ENCODE measurements at places on chromosomes 5 and 9. TPM values are rescaled to one million over a fixed set of nuclear protein-coding genes. Genes with fewer than 3 reads are reported as not detected.

DNA sequence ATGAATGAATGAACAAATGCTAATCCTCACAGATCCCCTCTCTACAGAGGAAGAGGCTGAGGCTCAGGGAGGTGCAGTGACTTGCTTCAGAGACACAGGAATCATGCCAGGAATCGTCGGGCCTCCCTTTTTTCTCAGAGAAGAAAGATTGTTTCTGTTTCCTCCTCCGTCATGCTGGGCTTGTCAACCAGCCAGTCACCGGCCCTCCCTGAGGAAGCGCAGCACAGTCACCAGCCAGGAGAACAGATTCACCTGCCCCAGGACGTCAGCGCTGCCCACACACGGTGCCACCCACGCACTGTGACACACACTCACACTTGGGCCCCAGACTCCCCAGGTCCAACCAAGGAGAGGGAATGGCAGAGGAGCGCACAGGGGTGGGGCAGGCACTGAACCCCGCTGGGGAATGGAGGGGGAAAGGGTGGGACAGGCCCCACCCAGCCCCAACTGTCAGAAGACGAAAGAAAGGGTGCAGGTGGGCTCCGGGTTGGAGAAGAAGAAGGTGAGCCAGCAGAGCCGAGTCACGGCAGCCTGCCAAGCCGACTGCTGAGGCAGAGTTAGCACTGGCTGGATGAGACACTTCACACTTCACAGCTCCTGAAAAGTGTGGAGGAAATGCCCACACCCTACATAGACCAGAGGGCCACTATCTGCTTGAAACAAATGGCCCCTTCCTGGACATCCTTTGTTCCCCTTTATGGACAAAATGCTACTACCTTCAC lies 13.8 kb upstream of the ERGIC1 start:
- peak; percentile 99 for DNase-seq

DNA sequence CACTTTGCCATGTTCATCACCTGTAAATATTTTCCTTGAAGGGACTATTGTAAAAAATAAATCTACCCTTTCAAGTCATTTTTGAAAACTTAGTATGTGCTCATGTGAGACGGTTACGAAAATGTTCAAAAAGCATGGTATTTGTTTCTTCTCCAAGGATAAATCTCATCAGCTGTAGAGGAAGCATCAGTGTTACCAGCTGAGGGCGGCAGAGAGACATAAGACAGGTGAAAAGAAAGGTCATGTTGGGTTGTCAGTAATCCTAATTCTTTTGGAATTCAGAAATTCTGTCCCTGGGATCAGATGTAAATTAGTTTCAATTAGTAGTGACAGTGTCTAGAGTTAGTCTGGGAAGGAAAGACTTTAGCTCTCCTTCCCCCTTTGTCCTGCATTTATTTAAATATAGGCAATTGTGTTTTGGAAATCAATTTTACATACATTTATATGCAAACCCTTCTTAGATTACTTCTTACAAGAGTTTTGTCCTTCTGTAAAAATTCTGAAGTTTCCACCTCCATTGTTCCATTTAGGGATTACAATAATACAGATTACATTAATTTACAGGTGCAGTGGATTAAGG lies 791.9 kb upstream of the CDH6 start:
- DNase-seq: peak; percentile 57

GRCh38 chr5:151686674-151687407 lies at the start of gene SPARC:
Gene SPARC (minus strand): TSS chr5:151686915. CDS start chr5:151676188, 10,727 bp downstream.
- DNase-seq: no peak

DNA sequence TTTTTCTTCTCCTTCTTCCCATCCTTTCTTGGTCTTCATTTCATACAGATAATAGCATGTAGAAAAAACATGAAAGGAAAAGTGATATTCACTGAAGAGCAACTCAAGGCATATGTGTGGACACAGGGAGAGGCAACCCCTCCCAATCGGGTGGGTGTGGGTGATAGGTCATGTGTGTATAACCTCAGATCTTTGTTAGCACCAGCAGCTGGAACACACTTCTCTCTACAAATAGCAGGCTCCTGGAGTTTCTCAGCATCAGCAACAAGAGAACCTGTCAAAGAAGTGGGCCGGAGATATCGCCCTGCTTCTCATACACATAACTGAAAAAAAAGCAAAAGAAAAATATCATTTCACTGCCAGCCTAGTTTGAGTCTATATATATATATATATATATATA lies 426.4 kb downstream of the DTWD2 start:
- DNase-seq: no peak

GRCh38 chr5:143931476-143931875 lies 119.5 kb downstream of the HMHB1 start:
- no peak for DNase-seq

- no peak for DNase-seq
These were observed 413 bp upstream of the AUH start for GRCh38 chr9:91362051-91362611.

- peak; percentile 3 for DNase-seq
These were observed 377.2 kb upstream of the KLF4 start for GRCh38 chr9:107866711-107867311.

DNA sequence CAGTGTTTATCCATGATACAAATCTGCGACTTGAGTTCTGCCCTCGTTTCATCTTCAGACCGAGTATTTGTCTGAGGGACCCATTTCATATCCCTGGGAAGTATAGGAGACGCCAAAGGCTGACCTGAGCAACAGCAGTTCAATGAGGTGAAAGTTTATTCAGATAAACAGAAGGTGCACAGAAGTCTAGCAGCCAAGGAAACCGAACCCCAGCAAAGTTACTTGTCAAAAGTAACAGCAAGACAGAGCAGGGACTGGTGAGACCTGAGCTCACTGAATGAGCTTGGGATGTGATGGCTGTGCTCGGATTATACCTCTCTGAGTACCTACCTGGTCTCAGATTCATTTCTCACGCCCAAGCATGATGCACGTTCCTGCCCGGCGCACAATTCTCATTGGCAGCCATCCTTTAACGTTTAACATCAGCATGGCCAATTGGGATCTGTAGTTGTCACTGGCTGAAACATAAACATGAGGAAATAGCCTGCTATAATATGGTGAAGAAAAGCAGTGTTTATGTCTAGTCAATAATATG lies 599 bp downstream of the LYRM7 start:
- DNase-seq: peak; percentile 66

- no peak for DNase-seq
These were observed 33.1 kb downstream of the DBH start for GRCh38 chr9:133669182-133669801.

DNA sequence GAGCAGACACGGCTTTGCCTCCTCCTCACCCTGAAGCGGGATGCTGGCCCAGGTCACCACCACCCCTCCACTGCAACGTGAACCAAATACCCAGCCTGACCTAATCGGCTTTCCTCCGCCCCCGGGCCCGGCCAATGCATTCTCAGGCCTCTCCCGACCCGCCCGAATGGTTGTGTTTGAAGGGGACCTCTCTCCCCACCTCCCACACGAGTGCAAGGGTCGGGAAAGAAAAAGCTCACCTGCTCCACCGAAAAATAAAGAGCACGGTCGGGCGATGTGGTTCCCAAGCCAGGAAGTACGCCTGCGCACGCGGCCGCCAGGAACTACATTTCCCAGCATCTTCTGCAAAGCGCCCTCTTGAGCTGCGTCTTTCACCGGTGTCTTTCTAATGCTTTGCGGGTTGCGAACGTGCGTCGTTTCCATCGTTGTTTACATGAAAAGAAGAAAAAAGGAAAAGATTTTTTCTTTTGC lies at the start of gene ZNF883:
Gene ZNF883 (minus strand): TSS at position 282 of the 471 bp plus-strand sequence.
- DNase-seq: peak; percentile 39

- DNase-seq: no peak
These were observed 3.5 kb downstream of the SHB start for GRCh38 chr9:38065369-38066075.

DNA sequence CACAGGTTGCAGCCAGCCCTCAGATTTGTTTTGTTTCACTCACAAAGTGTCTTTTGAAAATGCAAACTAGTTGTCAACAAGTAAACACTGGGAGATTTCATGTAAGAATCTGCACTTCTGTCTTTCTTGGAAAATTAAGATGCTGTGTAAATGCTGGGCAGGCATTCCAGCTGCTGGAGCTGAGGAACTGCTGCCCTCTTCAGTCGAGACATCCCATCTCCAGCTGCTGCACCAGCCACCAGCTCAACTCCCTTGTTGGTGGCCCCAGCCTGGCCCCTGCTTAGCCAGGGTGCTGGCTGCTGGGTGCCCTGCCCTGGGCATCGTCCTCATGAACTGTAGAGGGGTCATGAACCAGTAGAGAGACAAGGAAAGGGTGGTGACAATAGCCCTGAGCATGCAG lies 33.1 kb upstream of the AFAP1L1 start:
- no peak for DNase-seq

DNA sequence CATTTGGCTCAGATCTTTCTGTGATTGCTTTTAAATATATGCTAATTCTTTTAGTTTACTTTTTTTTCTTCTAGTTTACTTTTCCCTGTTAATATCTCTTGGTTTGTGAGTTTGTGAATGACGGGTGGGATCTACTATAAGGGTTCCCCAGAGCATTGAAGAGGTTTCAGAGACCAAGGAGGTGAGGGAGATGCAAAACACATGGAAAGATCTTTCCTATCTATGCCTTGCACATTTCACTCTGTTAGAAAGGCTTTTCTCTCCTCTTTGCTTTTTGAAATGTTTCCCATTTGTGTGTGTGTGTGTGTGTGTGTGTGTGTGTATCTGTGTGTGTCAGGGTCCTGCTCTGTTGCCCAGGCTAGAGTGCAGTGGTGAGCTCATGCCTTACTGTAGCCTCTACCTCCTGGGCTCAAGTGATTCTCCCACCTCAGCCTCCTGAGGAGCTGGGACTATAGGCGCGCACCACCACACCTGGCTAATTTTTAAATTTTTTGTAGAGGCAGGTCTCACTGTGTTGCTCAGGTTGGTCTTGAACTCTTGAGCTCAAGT lies 50.7 kb downstream of the CNTLN start:
- DNase-seq: no peak

- DNase-seq: peak; percentile 99
These were observed 592.3 kb downstream of the MAT2B start for GRCh38 chr5:164097749-164098148.

DNA sequence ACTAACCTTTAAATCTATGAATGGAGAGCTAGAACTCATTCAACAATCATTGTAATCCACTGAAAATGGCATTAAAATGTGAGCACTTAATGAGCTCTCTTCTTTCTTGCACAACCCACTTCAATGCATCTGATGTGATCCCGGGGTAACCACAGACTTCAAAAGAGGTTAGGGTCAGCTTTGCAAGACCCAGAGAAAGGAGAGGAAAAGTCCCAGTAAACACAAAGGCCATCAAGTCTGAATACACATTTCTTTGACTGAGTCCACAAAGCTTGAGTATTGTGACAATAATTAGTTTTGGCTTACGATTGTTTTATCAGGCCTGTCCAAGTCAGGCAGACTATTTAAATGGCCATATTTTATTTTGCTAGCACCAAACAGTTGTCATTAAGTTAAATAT lies 148.8 kb upstream of the ZNF608 start:
- DNase-seq: no peak

GRCh38 chr5:5560016-5560415 lies 137.5 kb downstream of the ICE1 start:
- no peak for DNase-seq

- DNase-seq: no peak
These were observed 16.4 kb downstream of the ZSWIM6 start for GRCh38 chr5:61348447-61348846.

- DNase-seq: no peak
These were observed 10.6 kb downstream of the PRDM6 start for GRCh38 chr5:123099514-123100151.

DNA sequence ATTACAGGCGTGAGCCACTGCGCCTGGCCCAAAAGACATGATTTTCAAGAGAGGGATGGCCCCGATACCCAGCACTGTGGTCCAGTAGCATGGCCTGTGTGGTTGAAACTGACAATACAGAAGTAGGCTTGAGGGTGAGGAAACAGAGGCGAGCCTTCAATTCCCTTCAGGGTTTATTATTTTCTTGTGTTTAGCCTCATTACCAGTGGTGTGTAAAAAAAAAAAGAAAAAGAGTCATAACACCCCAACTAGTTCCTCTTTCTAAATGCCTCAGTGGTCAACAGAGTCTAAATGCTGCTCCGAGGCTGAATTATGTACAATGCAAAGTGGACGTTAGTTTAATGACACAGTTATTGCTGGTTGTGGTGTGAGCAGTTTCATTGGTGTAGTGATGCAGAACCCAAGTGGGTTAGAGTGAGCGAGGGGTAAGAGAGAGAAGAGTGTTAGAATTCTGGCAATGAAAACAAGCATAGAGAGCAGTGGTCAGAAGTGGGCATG lies 58.8 kb downstream of the SNX30 start:
- no peak for DNase-seq

DNA sequence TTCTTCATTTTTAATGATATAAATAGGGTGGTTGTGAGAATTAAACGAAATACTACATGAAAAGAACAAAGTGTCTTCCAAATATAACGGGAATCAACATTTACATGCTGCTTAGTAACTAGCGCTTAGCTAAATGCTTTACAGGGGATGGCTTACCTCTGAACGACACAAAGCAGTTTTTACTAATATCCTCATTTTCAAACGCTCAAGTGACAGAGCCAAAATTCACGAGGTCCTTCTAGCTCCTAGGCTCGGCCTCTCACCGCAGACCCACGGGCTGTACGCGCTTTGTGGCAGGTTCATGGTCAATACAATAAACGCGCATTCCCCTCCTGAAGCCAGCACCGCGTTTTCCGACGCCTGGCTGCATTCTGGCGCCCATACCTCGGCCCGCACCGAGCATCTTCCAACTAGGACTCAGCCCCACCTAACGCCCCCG lies 442 bp downstream of the ZNF510 start:
- DNase-seq: no peak

GRCh38 chr5:172886974-172887501 lies 53.0 kb downstream of the ERGIC1 start:
- peak; percentile 83 for DNase-seq

- no peak for DNase-seq
These were observed 64.2 kb upstream of the PCSK5 start for GRCh38 chr9:75826314-75826713.

DNA sequence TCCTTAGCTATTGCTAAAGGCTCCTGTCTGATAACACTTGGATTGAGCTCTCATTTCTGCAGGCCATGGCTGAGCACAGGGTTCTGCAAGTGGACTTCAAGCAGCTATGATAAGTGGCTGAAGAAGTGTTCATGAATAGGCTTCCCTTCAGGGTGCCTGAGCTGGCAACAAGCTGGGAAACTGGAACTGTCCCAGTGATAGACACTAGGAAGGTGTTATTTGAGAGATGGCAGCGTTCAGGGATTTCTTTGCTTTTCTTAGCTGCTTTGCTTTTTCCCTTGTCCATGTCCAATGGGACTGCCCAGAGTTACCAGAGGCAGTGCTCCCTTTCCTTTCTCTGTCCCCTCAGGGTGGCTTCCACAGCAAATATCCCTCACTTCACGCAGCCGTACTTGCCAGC lies 75.8 kb downstream of the INIP start:
- DNase-seq: no peak

DNA sequence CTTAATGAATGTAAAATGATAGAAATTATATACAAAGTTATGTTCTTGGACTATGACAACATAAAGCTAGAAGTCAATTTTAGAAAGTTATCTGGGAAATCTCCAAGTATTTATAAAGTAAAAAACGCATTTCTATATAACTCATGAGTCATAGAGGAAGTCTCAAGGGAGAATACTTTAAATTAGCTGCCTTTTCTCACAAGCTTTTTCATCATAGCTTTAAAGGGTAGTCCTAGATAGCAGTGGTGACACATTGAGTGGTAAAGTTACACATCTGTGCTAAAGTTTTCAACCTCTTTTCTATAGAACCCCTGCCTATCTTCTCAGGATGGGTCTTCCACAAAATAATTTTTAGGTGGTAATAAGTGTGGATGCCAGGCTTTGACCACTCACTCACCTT lies 598.3 kb upstream of the FAM174A start:
- no peak for DNase-seq

SAXO1 gene
- total RNA-seq: not detected

SEC24A gene
- total RNA-seq: 9.9 TPM

SPATA31E1 gene
- not detected for total RNA-seq

LCN1 gene
- not detected for total RNA-seq

PCAT7 gene
- not detected for total RNA-seq

SLC1A1 gene
- total RNA-seq: 1.4 TPM

MARCOL gene
- total RNA-seq: not detected
